Stimulated activated CD4-positive, alpha-beta T cell treated with anti-CD3 and anti-CD28 coated beads, Interleukin-1b, Interleukin-23, amount 100 ng/mL, for 1 hour (primary cell): ENCODE measurements at places on chromosomes 3 and 15.

DNA sequence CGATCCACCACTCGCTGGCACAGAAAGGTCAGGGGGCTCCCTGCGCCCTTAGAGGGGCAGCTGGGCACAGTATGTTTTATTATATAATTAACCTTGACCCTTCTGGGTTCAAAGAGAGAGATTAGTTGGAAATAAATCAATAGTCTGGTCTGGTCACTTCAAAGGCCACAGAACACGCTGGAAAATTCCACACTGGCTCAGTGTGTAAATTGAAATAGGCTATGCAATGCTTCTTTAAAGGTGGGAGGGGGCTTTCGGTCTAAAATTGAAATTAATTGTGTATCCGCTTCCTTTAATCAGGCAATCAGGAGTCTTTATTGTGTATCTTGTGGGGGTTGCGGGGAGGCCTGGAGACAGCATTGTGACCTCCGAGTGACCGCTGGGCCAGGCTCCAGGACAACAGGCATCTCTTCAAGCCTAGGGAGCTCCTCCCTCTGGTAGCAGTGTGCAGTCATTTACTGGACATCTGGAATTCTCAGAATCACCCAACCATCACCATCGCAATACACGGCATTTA lies 8.0 kb downstream of the RNU5B-1 start:
- no peak for DNase-seq

- DNase-seq = no peak
Observed at GRCh38 chr3:192923731-192924130, 6.1 kb upstream of the MB21D2 start.

DNA sequence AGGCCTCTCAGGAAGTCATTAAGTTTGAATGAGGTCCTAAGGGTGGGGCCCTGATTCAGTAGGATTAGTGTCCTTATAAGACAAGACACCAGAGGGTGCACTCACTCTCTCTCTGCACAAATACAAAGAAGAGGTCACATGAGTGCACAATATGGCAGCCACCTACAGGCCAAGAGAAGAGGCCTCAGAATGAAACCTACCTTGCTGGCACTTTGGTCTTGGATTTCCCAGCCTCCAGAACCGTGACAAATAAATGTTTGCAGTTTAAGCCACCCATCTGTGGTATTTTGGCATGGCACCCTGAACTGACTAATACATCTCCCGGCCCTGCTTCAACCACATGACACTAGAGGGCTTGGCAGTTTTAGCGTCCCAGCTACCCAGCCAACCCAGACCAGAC lies 73.9 kb upstream of the CHRNB4 start:
- no peak for DNase-seq

DNA sequence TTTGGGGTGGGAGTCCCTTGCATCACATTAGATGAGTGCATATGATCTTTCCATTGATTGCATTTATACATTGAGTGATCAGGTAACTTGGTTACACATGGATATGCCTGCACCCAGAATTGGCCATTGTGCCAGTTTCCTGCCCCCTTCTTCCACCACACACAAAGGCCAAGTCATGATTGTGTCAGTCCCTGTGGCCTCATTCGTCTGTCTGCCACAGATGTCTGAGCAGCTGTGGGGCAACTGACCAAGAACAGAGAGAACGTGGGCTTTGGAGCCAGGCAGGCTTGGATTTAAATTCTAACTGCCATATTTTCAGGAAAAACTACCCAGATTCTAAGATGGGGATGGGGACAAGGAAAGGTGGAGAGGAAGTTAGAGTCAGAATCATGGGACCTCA lies 27.0 kb downstream of the CCNL1 start:
- DNase-seq = no peak

GRCh38 chr15:37086521-37086920 lies 13.8 kb downstream of the MEIS2 start:
- no peak for DNase-seq

- DNase-seq = no peak
Observed at GRCh38 chr3:156691920-156692319, 17.5 kb downstream of the TIPARP start.

- DNase-seq = no peak
Observed at GRCh38 chr3:41073190-41073589, 126.1 kb upstream of the CTNNB1 start.

DNA sequence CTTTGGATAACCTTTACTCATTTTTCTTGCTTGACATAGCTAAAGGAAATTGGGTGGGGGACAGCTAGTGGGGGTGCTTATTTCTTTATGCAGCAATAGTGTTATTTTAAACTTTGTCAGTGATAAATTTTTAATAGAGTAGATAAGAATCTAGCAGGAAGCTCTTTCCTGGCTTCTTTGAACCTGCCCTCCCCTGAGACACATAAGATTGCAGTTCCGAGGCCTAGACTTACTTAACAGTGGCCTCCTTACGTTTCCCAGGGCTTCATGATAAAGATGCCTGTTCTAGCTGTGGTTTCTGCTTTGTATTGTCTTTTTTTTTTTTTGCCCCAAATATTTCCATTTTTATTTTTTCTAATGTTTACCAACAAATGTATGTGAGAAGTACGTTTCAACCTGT lies 170.1 kb downstream of the VPS8 start:
- no peak for DNase-seq

DNA sequence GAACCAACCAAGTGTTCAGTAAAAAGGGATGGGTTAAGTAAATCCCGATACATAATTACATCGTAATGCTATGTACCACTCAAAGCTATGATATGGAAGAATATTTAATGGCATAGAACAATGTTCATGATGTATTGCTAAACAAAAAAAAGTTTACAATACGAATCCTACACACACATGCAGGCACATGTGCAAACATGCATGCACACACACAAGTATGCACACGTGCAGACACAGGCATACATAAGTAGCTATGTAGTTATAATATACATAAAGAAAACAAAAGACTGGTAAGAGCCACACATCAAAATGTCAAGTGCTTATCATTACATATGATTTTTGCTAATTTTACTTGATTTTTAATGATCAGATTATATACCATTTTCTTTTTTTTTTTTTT lies 74.2 kb downstream of the ARRDC4 start:
- DNase-seq = no peak

- no peak for DNase-seq
Observed at GRCh38 chr3:195139876-195140240, 131.1 kb downstream of the XXYLT1 start.

GRCh38 chr3:39082666-39083313 lies 24.6 kb downstream of the GORASP1 start:
- no peak for DNase-seq

DNA sequence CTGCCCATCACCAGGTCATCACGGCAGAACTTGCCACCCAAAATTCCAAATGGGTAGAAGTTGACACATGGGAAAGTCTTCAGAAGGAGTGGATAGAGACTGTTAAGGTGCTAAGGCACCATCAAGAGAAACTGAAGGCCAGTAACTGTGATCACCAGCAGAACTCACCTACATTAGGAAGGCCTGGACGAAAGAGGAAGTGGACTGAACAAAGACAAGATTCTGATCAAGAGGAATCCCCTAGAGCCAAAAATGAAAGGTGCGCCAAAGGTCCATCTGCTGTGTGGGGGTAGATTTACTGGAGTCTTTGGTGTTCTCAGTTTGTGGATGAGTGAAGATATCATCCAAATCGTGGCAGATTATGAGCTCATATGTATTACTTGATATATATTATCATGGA lies 46.3 kb upstream of the P3H2 start:
- no peak for DNase-seq

DNA sequence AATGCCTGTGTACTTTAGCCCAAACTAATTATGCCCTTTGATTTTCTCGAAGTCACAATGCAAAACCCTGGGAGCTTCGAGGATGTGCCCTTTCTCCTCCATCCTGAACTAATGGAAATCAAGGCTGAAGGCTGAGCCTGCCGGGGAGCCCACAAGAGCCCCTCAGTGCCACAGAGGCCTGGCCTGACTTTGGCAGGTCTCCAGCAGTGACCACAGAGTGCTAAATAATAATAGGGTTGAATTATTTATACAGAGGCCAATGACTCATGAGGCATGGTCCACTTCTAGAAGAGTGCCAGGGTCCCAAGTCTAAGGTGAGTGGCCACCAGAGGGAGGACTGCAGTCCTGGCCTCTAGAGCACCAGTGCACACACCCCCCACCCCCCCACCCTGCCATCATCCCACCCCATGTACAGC lies 19.1 kb upstream of the GLCE start:
- DNase-seq = no peak

DNA sequence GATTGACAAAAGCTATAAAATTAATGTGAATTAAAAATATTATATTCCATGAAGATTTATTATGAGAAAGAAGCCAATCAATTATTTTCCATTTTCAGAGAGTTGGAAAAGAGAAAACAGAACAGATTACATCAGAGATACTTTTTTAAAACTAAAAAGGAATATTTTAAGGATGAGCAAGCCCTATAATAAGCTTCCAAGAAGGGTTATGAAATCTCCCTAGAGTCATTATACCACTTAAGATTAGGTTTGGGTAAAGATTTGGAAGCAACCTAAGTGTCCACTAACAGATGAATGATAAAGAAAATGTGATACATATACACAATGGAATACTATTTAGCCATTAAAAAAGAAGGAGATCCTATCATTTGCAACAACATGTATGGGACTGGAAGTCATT lies 51.6 kb upstream of the FSIP1 start:
- DNase-seq = no peak

DNA sequence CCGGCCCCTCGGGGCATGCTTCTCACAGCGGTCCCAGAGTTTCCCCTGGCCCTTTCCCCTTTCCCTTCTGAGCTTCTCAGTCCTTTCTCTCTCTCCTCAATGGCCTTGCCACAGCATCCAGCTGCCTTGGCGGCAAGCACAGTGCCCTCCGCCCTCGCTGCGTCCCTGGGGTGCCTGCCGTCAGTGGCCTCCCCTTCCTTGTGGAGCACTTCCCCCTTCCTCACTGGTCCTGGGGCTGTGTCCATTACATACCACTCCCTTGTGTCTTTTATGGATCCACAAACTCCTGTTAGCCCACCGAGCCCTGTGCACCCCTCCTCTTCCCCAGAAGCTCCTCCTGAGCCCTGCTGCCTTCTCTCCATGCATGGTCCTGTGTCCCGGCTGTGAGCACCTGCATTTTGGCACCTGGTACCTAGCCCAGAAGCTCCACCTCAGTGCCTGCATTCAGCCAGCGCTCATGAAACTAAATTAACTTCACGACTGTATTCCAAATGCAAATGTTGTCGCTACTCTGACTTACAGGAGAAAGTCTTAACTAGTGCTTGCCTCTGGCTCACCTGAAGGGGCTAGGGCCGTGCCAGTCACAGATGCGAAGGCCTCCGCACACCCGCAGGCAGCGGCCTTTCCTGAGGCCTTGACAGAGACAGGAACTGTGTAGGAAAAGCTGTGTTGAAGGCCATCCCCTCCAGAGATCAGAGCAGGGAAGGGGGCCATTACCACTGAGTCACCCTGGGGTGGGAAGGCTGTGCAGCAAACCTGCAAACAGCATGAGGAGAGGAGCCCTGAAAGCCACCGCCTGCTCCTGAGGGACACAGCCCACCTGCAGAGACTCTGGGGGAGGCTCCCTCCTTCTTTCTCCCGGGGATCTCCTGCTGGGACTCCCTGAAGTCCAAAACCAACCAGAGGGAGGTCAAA lies 19.1 kb upstream of the KLF13 start:
- DNase-seq = no peak

- no peak for DNase-seq
Observed at GRCh38 chr15:31442699-31443111, 116.1 kb downstream of the KLF13 start.

DNA sequence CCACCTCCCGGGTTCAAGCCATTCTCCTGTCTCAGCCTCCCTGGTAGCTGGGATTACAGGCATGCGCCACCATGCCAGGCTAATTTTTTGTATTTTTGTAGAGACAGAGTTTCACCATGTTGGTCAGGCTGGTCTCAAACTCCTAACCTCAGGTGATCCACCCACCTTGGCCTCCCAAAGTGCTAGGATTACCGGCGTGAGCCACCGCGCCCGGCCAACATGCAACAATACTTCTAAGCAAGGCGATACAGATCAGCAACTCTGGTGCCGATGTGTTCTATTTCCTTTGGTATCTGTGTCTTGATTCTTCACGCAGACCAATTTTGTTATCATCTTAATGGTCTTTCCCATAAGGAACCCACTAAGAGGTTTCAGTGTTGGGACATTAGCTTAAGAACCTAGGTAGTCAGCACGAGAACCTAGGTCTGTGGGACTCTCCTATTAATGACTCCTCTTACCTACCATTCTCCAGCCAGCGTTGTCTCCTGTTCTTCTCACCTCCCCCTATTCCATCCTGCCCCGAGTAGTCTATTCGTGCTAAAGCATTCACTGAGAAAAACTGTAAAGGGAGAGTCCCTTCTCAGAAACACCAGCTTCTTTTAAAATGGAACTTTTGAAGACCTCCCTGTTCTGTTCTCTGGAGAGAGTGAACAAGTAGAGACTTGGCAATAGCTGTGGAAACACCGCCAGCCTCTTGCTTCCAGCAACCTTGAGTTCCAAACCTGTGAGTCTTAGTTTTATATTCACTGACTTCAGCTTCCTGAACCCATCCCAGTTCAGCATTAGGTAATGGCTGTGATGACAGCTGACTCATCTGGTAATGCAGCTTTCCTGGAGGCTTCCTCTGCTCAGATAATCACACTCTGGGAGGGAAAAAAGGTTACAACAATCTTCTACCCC lies 61.2 kb downstream of the TSC22D2 start:
- no peak for DNase-seq

- DNase-seq = no peak
Observed at GRCh38 chr3:72475258-72476138, 372.7 kb downstream of the SHQ1 start.

DNA sequence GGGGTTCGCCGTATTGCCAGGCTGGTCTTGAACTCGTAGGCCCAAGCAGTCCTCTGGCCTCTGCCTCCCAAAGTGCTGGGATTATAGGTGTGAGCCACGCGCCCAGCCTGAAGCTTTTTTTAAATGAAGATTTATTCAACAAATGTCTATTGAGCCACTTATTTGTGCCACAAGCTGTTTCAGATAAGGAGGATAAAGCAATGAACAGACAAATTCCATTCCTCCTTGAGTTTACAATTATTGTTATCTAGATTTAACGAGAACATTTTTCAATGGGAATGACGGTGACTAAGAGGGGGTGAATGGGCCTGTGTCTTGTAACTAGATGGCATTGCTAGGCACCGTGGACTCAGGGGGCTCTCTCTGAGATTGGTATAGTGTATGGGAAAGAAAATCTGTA lies 10.2 kb downstream of the PPARG start:
- no peak for DNase-seq

DNA sequence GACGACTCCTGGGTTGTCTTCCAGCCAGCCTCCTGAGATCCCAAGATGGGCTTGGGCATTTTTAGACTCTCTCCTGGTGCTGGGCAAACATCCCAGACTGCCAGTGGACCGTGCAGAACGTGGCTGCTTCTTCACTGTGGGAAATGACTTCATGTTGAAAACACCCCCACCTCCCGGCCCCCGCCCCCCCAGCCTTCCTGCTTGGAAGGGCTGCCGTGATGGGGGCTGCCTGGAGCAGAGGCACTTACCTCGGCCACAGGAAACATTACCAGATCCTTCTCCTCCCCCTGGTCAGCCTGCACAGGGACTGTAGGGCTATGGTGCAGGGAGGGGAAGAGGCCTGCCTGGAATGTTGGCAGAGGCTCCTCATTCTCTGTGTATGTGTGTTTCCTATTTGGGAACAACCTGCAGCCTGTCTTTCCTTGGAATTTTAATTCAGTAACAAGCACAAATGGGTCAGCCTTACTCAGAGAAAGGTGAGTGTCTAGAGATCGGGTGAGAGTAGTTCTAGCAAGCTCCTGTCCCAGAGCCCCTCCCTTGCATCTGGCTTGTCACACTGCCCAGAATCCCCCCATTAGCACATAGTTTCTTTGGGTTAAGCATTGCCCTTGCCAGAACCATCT lies 90.8 kb downstream of the ANP32A start:
- no peak for DNase-seq
